Daoy (cell line): ENCODE measurements at places on chromosomes 3 and 15.

DNA sequence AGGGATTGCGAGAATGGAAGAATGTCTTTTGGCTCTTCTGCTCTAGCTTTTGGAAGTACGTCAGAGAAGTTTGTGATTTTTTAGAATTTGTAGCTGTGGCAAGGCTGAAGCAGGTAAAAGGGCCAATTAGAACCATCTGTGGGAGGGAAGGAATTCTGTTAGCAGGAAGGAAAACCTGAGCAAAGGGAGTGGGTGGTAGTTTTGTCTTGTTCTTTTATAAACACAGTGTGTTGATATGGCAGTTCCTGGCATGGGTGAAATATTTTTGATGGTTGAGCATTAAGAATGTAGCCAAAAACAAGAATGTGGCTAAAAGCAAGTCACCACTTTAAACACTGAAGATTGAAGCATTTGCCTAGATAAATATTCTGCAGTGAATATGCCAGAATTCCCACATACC, 23.8 kb downstream of the DAG1 start:
- no peak for DNase-seq

GRCh38 chr15:85423256-85423655, 42.9 kb downstream of the AKAP13 start:
- DNase-seq, result no peak

GRCh38 chr3:132256989-132257388, 60.2 kb upstream of the ACP3 start:
- DNase-seq, result peak; percentile 72

GRCh38 chr3:73029321-73029796, 32.1 kb upstream of the EBLN2 start:
- peak; percentile 50 for DNase-seq

- peak; percentile 70 for DNase-seq
Measured at GRCh38 chr3:97822359-97822775, 556 bp downstream of the CRYBG3 start.

DNA sequence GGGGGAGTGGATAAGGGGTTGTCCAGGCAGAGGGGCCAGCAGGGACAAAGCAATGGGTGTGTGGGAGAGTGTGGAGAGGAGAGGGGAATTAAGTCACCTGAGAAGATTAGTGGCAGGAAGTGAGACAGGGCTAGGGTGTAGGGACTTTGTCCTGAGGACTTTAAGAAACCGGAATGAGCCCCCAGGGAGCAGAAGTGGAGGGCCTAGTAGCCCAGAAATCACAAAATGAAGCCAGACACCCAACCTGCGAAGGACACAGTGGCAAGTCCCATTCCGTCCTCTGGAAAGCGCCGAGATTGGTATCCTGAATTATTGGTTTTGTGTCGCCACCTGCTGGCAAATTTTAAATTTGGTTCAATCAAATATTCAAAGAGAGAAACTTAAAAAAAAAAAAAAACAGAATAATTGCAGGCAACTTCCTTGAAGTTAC, 78.0 kb upstream of the SLC25A36 start:
- DNase-seq, result peak; percentile 59

- no peak for DNase-seq
Measured at GRCh38 chr15:68040144-68040543, 14.0 kb upstream of the PIAS1 start.
